ENCODE measurements at places on chromosomes 11 and 22.

DNA sequence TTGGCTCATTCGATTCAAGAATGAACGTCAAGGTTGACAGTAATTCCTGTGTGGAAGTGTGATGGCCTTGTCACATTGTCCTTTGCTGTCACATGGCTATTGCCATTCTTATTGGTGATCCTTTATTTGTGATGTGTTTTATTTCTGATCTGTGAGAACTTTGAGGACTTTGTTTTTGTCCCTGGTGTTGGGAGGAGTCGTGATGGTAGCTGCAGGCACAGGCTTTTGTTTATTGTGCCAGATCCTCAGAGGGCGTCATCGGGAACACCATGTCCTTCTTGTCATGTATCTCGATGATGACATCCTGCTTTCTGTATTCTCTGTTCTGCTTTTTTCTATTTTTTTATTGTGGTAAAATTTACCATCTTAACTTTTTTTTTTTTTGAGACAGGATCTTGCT lies 5.6 kb downstream of the PICK1 start:
- no peak for DNase-seq

DNA sequence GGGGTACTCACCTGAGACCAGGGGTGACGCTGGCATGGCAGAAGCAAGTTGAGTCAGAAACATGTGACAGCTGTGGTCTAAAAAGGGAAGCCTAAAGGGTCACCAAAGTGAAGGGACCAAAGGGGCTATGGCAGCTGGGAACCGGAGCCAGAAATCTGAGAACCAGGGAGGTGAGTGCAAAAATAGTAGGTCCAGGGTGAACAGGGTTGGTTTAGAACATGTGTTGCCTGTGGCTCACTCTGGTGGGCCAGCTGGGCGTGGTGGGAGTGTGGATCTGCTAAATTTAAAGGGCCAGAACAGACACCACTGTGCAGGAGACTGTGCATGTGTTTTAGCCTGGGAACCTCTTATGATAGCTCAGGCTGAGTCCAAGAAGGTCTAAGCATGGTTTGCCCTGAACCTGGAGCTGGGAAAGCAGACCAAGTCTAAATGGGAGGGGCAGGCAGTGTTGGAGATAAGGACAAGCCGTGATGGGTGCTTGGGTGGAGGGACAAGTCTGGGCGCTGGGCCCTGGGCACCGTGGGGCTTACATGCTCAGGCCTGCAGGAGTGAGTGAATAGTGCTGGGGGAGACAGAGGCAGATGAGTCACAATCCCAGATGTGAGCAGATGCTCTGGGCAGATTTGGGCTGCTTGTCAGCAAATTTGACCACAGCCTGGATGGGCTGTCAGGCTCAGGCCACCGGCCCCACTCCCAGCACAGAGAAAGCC lies 41.4 kb upstream of the ZBED5 start:
- DNase-seq, result no peak

DNA sequence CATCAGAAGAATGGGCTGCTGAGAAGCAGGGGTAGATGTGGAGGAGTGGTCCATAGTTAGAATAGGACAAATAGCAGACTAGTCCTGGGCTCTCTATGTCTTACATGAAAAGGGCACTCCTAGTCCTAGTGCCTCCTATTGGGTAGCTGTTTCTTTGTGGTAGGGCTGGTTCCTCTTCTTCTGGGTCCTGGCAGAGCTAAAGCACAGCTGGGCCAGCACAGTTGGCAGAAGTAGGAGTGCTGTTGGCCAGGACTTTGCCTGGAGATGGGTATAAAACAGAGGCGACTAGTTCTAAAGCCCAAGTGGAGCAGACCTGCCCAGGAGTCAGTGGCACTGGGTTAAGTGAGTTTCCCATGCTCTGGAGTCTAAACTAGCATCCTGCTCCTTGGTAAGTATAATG lies 55.2 kb downstream of the PPFIBP2 start:
- no peak for DNase-seq

DNA sequence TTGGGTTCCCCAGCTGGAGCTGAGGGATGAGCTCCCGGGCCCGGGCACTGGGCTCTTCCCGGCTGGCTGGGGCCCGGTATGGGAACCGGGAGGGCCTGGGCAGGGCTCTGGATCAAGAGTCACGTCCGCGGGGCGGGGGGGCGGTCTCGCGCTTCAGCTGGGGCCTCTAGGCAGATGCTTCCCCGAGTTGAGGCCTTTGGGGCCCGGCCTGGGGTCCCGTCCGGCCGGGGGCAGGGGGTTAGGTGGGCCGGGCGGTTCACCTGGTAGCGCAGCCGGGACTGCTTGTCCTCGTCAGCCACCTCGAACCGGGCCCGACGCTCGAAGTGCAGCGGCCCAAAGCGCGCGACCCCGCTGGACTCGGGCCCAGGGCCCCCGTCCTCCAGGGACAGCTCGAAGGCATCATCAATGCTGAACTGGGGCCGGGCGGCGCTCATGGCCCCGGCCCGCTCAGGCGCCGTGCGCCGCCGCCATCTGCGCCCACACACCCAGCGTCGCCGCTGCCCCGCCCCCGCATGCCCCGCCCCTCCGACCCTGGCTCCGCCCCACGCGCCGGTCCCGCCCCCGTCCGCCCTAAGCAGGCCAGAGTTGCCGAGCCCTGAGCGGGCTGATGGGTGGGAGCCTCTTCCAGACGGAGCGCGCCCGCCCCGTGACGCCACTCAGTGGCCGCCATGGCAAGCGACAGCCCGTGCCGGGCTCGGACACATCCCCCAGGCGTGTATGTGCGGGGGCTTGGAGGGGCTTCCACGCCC lies at the start of gene TMEM134:
TMEM134 (minus strand) TSS at position 493 of the 749 bp plus-strand sequence; CDS start at position 434, 59 bp downstream.
- DNase-seq, result peak; percentile 86

DNA sequence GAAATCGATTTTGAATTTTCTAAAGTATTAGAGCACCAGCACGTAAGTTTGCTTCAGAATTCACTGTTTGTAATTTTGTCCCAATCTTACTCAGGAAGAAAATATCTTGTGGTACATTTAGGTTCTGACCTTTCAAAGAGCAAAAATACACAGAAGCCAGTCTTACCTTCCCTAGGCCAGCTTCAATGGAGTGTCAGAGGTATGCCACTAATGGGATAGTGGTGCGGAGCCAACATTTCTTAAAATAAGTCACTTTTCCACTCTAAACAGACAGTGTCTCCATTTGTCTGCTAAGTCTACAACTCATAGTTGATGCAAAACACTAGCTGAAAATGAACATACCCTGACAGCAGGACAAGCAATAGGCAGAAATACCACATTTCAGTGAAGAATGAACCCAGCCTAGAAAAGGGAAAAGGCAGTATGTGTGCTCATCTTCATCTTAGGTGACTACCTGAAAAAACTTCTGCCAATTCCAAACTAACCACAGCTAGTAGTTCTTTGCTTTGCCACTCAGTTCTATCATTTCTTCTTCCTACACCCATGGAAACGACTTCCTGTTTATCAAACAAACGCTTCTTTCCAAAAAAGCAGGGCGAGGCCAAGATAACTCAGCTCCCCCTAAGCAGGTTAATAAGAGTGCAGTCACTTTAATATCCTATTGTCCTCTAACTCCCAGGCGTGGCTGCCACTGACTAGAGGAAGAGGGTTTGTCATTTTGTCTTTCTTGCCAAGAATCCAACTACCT lies 94.0 kb upstream of the APOA1 start:
- no peak for DNase-seq

DNA sequence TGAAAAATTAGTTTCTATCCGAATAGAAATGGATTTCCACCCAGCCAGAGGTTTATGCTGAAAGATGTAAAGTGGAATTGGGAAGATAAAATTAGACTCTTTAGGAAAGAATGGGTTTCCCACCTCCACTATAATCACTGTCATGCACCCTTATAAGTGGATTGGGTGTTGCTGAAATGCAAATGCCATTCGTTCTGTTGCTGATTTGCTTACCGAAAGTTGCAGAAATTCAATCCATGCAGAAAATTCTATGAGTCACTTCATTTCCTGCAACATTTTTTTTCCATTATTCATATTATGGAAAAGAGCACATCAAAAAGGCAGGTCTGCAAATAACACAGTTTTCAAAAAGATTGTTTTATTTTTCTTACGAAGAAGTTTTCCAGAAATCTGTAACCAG lies 65.6 kb downstream of the LDLRAD3 start:
- DNase-seq, result no peak

DNA sequence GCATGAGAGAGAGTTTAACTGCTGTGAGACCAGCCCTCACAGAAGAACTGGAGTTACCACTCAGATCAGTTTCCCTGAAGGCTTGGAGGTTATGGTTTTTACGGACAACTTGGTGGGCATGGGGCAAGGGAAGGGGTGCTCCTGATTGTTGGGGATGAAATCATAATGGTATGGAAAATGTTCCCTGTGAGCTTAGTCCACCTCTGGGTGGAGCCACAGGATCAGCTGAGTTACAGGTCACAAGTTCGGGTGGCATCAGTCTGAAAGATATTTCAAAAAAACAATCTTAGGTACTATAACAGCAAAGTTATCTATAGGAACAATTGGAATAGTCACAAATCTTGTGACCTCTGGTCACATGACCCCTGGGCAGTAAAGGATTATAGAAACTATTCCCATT lies 162.9 kb downstream of the DLG2 start:
- no peak for DNase-seq

DNA sequence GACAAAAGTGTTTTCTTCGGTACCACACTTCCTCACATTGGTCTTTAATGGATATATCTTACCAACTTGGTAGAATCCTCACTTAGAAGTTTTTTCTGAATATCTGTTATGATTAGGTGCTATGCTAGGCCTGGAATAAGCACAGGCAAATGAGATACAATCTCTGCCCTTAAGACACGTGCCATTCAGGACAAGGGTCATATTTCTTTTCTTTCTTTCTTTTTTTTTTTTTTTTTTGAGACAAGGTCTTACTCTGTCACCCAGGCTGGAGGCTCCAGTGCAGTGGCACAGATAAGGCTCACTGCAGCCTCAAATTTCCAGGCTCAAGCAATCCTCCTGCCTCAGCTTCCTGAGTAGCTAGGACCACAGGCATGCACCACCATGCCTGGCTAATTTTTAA lies 23.0 kb downstream of the WBP2NL start:
- no peak for DNase-seq

- no peak for DNase-seq
Observed at GRCh38 chr22:34236527-34236926, 316.3 kb upstream of the LARGE1 start.

DNA sequence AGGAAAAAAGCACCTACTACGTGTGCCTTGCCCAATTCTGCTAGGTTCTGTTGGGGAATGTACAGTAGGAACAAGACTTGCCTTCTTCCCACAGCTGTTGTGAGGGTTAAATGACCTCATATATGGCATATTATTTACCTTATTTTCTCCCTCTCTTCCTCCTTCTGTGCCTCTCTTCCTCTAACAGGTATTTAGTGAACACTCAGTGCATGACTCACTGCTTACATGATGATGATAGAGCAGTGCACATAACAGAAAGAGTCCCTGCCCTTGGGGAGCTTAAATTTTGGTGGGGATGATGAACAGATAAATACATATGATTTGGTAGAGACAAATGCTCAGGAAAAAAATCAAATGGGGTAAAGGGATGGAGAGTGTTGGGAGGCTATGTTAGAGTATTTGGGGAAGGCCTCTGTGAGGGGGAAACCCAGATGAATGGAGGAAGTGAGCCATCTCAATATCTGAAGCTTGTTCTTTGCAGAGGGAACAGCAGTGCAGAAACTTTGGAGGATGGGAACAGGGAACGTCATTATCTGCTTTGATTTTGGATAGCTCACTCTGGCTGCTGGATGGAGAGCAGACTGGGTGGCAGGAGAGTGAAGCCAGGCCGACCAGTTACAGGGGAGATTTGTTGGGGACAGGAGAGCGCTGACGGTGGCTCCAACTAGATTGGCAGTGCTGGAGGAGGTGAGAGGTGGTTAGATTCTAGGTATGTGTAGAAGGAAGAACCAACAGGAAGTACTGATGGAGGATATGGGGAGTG lies 95.5 kb upstream of the TENM4 start:
- no peak for DNase-seq

- no peak for DNase-seq
Observed at GRCh38 chr11:57240757-57241156, 3.7 kb upstream of the APLNR start.

- no peak for DNase-seq
Observed at GRCh38 chr11:87529486-87529885, 491.8 kb downstream of the TMEM135 start.

- no peak for DNase-seq
Observed at GRCh38 chr11:128948583-128948982, 5.9 kb upstream of the TP53AIP1 start.

DNA sequence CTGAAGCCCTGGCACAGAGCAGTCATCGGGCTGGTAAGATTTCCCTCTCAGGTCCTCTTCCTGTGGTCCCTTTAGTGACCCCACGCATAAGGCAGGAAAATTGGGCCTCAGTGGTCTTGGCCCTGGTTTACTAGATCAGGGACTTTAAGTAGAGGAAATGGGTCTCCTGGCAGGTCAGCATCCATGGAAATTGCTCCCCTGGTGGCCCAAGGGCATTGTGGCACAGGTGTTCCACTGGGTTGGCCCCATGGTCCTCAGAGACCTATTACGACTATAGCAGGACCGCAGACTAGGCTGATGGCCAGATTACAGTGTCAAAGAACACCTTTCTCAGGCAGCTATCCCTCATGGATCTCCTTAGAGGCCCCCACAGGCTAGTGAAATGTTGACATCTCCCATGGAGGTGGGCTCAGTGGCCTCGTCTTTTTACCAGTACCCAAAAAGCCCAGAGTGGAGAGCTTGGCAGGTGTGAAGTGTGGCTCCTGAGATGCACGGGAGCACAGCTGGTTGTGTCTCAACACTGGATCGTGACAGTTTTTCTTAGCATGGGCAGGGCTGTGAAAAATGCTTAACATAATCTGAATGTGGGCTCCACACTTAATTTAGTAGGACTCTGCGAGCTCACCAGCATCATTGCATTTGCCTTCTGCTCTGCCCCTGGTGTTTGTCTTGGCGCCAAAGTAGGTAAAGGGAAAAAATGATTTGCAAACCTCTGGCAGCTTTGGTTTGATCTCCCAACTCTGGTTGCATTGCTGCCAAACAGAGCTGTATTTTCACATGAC lies 74.2 kb downstream of the ZBTB16 start:
- DNase-seq, result no peak

- no peak for DNase-seq
Observed at GRCh38 chr11:70509476-70509875, 111.1 kb downstream of the CTTN start.

DNA sequence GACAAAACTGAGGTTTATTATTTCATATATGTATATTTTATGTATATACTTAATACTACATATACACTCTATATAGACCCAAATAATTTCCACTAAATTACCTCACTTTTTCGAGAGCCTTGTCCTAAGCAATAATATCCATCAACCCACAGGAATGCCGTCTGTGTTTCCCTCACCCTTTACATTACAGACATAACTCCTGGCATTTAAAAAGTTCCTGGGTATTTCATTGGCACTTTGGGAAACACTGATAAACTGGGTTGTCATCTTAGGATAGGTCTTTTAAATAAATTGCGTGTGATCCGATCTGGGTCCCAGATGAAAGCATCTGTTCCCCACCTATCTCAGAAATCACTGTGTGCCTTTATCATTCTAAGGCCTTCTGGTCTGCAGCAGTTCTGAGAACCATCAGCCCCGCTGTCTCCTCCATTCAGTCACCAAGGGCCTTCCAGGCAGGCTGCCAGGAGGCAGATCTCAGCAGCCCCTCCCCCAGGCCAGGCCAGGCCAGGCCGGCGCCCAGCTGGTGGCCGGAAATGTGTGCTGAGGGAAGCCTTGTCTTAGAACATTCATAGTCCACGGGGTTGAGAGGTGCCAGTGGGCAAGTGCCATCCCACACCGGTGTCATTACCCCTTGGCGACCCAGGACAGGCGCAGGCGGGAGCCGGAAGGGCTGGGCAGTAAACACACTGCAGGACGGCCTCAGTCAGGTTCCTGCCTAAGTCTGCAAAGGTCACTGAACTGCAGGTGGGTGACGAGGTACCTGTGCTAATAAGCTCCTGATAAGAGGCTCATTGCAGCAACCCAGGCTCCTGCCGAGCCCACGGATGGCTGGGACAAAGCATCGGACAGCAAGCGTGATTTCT lies 3.3 kb downstream of the FGF19 start:
- DNase-seq, result no peak

Measured in NCI-H1930 (cell line).